Activated T-cell treated with anti-CD3 and anti-CD28 coated beads for 1 hour (primary cell): ENCODE measurements at places on chromosomes 2 and 18.

DNA sequence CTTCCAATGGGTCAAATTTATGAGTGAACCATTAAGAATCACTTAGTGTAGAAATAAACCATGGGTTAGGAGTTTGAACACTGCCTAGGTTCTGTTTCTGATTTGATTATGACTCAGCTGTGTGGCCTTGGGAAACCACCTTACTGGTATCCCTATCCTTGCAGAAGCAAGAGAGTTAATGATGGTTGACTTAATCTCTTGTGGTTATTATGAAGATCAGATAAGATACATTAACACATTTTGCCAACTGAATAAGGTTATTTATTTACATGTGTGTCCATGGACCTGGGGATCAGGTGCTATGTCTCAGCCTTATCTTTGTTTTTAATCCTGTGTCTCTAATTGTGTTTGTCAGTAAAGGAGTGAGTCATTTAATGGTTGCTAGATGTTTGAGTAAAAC, 5.4 kb upstream of the KCNJ13 start:
- DNase-seq, result no peak

- no peak for DNase-seq
Measured at GRCh38 chr2:53498210-53498609, 269.4 kb upstream of the CHAC2 start.

- DNase-seq, result no peak
Measured at GRCh38 chr2:85255813-85256594, 71.8 kb downstream of the TGOLN2 start.

DNA sequence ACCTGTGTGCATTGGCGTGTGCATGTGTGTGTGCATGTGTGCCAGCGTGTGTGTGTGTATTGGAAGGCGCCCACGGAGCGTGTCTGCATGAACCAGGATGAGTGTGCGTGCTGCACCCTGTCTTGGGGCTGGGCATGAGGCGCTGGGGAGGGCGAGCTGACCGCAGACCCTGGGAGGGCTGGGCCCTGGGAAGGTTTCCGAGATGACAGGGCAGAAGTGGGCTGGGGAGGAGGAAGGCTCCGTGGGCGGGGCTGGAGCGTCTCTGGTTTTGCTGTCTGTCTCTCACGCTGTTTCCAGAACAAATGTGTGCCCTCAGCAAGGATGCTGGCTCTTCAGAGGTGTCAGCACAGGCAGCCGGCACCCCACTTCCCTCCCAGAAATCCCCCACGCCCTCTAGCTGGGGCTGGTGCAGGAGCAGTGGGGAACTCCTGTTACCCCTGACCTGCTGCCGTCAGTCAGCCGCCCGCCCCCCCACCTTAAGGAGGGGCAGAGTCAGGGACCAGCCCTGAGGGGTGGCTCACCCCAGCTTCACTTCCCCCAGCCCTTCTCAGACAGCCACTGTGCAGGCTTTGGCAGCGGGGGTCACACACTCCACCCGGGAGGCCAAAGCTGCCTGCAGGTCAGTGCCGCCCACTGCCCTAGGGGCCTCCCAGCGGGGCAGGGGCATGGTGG, at the start of gene GPR35:
Gene GPR35, plus strand, starts transcription at position 531 of the 672 bp plus-strand sequence. CDS start 4,473 bp downstream, outside the sequence.
- peak; percentile 55 for DNase-seq

GRCh38 chr2:144010096-144010836, 509.7 kb downstream of the ZEB2 start:
- DNase-seq, result no peak

GRCh38 chr2:13335862-13336535, 619.3 kb downstream of the TRIB2 start:
- no peak for DNase-seq

GRCh38 chr2:159124931-159125467, 156.6 kb downstream of the TANC1 start:
- no peak for DNase-seq

- DNase-seq, result no peak
Measured at GRCh38 chr2:190979906-190980629, 33.9 kb downstream of the STAT1 start.

GRCh38 chr2:219124381-219125110, 36.1 kb downstream of the NHEJ1 start:
- DNase-seq, result no peak

DNA sequence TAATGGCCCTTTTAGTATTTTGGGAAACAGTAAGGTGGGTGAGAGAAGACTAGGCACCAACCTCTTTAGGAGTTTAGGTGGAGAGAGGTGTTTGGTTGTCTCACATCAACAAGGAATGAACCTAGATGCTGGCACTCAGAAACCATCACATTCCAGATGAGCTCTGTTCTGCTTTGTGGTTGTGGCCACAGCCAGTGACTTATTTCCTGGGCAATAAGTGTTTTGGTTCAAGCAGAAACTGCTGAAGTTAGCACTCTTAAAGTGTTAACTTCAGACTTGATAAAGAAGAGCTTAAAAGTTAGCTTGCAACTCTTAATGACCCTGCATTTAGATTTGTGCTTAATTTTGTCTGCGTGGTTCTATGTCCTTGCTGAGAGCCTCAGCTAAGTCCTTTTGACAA, 929.2 kb downstream of the SLC4A3 start:
- DNase-seq, result no peak

DNA sequence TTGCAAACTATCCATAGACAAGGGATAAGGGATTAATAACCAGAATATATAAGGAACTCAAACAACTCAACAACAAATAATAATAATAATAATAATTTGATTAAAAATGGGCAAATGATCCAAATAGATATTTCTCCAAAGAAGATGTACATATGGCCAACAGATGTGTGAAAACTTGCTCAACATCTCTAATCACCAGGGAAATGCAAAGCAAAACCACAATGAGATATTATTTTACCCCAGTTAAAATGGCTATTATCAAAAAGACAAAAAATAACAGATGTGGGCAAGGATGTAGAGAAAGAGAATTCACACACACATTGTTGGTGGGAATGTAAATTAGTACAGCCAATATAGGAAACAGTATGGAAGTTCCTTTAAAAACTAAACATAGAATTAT, 26.9 kb downstream of the DNAH7 start:
- no peak for DNase-seq

GRCh38 chr2:147696426-147696825, 148.4 kb upstream of the ACVR2A start:
- DNase-seq, result no peak

DNA sequence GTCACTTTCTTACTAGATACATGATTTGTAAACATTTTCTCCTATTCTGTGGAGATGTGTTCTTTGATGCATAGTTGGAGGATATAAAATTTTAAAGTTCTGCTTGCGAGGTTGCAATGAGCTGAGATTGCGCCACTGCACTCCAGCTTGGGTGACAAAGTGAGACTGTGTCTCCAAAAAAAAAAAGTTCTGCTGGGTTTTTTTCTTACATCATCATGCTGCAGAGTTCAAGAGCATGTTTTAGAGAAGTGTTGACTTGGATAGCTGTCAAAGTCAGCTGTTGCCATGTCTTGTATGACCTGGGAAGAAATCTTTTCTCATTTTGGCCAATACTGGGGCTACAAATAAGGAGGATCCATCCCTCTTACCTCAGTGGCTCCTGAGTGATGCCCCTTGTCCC, 71.3 kb downstream of the UGGT1 start:
- DNase-seq, result no peak

GRCh38 chr2:205658572-205658971, 23.7 kb upstream of the NRP2 start:
- no peak for DNase-seq

- no peak for DNase-seq
Measured at GRCh38 chr18:13909141-13909940, 6.0 kb downstream of the MC2R start.

DNA sequence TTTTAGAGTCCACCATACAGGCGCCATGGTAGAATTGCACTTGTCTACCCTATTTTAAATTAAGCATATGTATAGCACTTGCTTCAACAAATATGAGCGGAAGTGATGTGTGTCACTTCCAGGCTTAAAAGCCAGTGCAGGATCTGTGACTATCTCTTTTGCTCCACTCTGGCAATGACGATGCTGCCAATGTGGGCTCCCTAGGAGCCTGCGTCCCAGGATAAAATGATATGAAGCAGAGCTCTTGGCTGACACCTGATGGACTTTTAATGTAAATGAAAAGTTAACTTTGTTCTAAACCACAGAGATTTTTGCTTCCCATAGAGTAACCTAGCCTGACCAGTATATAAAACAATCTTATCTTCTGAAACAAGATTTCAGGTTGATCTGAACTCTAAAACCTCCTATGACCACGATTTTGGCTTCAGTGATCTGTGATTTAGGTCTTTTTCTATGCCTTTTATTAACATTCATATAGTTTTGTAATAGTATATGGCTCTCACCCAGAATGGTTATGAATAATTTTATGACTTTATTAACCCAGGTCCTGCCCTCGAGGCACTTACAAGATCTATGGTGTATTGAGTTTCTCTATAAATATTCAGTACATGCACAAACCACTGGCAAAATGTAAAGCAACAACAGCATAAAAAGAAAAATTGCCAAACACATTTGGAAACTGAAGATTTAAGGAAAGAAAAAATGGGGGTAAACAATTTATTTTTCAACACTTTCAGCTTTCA, 422.5 kb upstream of the PIK3C3 start:
- DNase-seq, result no peak

DNA sequence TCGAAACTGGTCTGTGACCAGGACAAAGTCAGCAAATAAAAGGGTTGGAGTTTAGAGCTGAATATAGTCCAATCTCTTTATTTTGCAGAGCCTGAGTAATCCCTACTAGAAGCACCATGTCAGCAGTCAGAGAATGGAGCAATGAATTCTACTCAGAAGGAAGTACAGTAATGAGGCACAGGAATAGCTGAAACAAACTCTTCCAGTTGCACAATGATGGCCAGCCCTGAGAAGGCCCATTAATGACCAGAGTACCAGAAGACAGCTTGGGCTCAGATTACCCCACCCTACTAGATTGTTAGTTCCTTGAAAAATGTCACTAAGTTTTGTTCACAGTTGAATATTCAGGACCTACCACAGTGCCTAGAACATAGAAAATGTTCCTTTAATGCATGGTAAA, 40.3 kb upstream of the SCG2 start:
- DNase-seq, result no peak

- no peak for DNase-seq
Measured at GRCh38 chr2:46854260-46854659, 61.3 kb downstream of the MCFD2 start.

DNA sequence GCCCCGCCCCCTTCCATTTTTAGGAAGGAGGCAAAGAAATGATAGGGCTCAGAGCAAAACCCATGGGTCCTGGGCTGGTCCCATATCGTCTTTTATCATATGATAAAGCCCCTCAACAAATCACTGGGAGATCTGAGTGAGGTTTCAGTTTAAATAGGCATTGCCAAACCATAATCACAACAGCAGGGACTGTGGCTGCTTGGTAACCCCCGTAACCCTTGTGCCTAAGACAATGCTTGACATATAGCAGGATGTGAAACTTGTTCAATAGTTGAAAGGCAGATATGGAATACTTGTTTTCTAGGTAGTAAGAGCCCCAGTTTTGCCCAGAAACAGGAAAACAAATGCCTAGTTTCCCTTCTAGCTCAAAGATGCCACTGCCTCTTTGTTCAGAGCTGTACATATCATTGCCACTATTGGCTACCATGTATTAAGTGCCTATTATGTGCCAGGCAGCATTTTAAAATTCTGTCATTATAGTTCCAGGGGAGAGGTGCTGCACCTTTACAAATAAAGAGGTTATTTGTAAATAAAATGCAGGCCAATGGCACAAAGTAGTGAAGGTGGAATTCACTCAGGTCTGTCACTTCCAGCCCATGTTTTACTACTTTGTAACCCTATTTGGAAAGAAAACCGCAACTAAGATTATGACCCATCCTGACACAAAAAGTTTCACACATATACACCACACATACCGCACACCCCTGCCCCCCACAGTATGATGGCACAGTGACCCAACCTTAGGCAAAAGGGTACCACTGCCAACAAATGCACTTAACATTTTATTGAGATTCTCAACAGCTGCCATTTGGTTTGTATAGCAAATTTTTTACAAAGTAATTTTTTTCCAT, 14.2 kb downstream of the NAGK start:
- DNase-seq, result no peak

DNA sequence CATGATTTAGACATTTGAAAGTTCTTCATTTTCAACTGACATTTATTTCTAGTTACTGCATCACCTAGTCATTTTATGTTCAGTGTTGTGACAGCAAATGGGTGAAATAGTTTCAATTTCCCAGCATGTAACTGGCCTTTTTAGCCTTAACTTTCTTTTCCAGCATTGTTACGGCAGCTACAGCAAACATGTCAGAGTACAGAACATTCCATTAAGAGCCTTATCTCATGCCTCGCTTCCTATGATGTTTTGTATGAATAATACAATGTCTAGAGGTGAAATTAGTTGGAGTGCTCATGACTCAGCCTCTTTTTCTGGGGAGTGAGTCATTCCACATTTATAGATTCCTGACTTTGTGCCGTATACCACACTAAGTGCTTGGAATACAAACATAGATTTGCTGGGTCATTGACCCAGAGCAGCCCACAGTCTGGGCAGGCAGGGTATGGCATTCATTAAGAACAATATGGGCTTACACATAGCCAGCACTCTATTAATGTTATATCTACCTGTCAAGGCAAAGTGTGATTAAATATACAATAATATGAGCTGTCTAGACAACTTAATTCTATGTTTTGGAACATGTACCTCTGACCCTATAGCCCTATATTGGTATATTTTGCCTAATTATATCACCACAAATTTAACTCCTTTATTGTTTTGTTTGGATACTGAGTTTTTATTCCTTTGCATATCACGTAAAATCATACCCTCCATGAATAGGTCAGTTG, 72.2 kb downstream of the MAP2 start:
- no peak for DNase-seq

DNA sequence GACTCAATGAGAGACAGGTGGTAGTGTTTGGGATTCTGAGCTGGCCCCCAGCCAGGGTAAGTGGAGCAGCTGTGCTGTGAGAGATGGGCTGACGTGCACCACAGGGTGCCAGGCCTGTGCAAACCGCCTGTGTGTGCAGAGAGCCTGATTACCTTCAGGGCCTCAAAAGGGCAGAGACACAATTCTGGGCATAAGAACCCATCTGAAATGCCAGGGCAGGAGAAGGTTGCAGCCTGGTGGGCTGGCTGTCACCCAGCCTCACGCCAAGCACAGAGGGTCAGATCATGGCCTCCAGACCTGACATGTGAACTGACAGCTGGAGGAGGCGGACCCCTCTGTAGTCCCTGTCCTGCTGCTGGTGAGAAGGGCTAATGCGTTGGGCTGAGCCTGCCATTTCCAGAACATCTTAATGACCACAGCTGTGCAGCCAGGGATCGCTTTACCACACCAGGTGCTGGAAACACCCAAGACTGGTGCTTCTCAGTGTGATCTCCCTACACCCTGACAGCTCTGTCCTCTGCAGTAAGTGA, 100.9 kb downstream of the ARL4C start:
- DNase-seq, result no peak

- no peak for DNase-seq
Measured at GRCh38 chr18:48059455-48060010, 129.1 kb upstream of the SMAD2 start.

GRCh38 chr18:78953566-78953965, 26.1 kb upstream of the SALL3 start:
- no peak for DNase-seq

DNA sequence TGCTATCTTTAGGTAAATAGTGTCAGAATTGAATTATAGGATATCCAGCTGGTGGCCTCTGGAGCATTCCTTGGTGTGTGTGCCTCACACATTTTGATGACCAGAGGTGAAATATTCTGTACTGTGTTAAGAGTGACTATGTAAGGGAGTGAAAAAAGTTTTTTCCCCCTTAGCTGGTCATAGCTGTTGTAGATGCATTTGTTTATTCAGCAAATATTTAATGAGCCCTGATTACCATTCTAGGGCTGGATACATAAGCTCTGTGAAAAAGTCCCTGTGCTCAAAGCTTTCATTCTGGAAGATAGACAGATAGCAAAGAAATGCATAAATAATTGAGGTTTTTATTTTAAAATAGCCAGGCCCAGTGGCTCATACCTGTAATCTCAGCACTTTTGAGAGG, 10.9 kb downstream of the TTLL4 start:
- no peak for DNase-seq

GRCh38 chr2:31397094-31397493, 17.4 kb downstream of the XDH start:
- DNase-seq, result no peak
